ENCODE measurements at places on chromosomes 1 and 21. TPM values are rescaled to one million over a fixed set of nuclear protein-coding genes. Genes with fewer than 3 reads are reported as not detected.

- peaks cover 19% of the 10 kb centered on the region for H3K4me1 ChIP-seq
- no peak overlapping the region for H3K27ac ChIP-seq
- no peak for DNase-seq
- no peaks in the 10 kb centered on the region for H3K27me3 ChIP-seq
These were observed 622 bp upstream of the APOA2 start for GRCh38 chr1:161223805-161224694.

DNA sequence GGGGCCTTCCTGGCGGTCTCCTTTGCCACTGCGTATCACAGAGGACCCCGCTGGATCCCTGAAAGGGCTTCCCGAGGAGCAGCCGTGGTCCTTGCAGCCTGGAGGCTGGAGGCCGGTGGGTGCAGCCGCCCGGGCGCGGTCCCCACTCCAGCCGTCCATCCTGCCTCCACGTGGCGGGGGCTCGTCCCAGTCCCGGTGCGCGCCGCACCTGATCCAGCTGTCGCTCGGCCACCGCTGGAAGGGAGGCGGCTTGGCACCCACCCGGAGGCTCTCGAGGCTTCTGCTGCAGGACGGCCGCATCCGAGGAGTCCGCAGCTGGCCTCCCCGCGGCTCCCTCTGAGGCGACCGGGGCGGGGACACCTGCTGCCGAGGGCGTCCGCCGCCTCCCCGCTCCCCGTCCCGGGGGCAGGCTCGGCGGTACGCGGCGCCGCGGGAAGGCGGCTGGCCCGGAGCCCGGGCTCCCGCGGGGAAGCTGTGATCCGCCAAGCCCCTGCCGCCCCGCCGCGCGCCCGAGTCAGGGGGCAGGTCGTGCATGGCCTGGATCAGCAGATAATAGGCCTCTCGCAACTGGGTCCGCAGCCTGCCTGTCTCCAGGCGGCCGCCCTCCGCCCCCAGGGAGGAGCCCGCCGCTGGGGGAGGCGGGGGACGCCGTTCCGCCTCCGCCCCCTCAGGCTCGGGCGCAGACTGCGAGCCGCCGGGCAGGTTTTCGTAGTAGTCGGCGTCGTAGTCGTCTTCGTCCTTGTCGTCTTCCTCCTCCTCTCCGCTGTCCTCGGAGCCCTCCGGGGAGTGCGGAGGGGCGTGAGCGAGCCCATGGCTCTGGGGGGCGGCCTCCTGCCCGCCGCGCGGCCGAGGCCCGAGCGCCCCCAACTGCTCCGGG lies at the start of gene SYDE2:
Gene SYDE2, minus strand, starts transcription at position 554 of the 877 bp plus-strand sequence. Its CDS starts 20 bp downstream, at position 534.
- H3K4me1 ChIP-seq = no peaks in the 10 kb centered on the region
- peak; percentile 89 for DNase-seq
- no peaks in the 10 kb centered on the region for H3K36me3 ChIP-seq
- H3K27me3 ChIP-seq = no peaks in the 10 kb centered on the region
- H3K4me3 ChIP-seq = peak within 1 kb of the TSS; percentile 65

DNA sequence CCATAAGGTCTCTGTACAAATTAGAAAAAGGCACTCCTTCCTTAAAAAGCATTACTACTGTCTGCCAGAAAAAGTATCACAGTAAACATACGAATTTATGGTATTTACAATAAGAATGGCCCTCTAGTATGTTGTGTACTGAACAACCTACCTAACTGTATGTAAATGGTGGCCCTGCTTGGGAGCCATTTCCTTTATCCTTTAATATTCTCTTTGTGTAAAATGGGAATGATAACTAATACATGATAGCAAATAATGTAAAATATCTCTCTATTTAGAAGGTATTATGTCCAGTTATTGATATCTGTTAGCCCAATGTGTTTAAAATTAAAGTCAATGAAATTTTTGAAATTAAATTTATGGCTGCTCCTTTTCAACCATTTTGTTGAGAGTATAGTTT lies 5.2 kb downstream of the DR1 start:
- DNase-seq = no peak
- no peaks in the 10 kb centered on the region for H3K27me3 ChIP-seq
- H3K4me1 ChIP-seq = peaks cover 22% of the 10 kb centered on the region
- no peak overlapping the region for H3K27ac ChIP-seq
- no peak overlapping the region for H3K4me3 ChIP-seq
- H3K36me3 ChIP-seq = no peaks in the 10 kb centered on the region

DNA sequence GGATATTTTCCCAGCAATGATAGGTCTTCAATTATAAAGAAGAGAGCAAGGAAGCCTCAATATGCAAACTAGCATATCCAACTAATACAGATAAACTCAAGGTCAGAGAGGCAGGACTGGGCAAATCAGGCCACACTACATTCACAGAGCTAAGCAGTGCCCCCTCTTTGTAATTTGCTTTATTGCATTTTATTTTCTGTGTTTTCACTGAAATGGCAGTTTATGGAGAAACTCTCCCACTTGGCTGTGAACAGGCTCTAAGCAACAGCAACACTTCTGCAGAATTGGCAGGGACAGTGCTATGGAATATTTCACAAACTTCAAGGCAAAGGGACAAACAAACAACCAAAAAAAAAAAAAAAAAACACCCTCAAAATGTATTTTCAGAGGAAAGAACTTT lies 93.4 kb upstream of the SOD1 start:
- H3K4me3 ChIP-seq = no peak overlapping the region
- H3K27ac ChIP-seq = no peak overlapping the region
- no peaks in the 10 kb centered on the region for H3K36me3 ChIP-seq
- no peak for DNase-seq
- no peaks in the 10 kb centered on the region for H3K4me1 ChIP-seq
- no peaks in the 10 kb centered on the region for H3K27me3 ChIP-seq

DNA sequence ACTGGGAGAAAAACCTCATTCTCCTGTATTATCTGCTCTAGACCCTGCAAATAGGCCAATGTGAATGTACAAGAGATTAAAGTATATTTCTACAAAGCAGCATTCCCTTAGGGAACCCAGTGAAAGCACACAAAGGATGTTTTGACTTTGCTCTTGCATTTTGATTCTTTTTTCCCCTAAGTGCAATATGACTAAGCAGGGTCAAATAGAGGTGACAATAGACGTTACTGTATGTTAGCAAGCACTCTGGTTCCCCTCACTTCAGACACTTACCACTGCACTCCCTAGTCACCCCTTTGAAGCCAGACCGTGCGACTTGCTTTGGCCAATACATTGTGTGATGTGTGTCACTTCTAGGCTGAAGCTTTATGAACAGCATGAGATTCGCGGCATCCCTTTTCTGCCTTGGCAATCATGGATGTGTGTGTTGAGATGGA lies 209.7 kb downstream of the RHOU start:
- no peak for DNase-seq
- no peaks in the 10 kb centered on the region for H3K36me3 ChIP-seq
- no peak overlapping the region for H3K4me3 ChIP-seq
- H3K27me3 ChIP-seq = no peaks in the 10 kb centered on the region
- H3K4me1 ChIP-seq = no peaks in the 10 kb centered on the region

DNA sequence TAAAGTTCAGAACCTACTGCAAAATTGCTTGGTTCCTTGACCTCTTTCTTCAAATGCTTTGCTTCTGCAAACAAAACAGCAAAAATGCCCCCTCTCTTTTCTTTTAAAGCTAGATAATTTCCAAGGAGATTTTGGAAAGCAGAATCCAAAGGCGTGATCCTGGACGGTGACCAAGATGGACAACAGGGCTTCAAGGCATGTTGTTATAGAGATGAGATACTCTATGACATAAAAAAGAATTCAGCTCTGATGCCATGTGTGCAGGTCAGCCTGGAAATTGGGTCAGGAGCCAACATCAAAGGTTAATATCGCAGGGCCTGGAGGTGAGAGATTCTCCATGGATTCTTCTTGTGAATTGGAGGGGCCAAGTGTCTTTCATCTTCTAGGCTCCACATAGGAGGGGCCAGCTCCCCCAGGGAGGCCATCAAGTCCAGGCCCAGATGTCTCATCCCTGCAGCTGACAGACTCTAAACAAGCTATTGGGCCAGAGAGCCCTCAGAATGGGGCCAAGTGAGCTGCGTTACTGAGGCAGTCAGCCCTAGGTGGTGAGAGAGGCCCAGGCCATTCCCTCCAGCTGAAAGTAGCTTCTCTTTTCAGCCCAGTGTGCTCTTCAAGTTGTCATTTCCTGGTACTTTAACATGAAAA lies 45.5 kb downstream of the NMNAT2 start:
- no peaks in the 10 kb centered on the region for H3K36me3 ChIP-seq
- no peak overlapping the region for H3K27ac ChIP-seq
- H3K4me1 ChIP-seq = peaks cover 4% of the 10 kb centered on the region
- DNase-seq = no peak
- no peak overlapping the region for H3K4me3 ChIP-seq
- no peaks in the 10 kb centered on the region for H3K27me3 ChIP-seq

GRCh38 chr1:227796359-227796915 lies 19.0 kb upstream of the PRSS38 start:
- no peaks in the 10 kb centered on the region for H3K36me3 ChIP-seq
- H3K4me1 ChIP-seq = peaks cover 10% of the 10 kb centered on the region
- no peak overlapping the region for H3K27ac ChIP-seq
- H3K4me3 ChIP-seq = no peak overlapping the region
- no peaks in the 10 kb centered on the region for H3K27me3 ChIP-seq
- no peak for DNase-seq

DNA sequence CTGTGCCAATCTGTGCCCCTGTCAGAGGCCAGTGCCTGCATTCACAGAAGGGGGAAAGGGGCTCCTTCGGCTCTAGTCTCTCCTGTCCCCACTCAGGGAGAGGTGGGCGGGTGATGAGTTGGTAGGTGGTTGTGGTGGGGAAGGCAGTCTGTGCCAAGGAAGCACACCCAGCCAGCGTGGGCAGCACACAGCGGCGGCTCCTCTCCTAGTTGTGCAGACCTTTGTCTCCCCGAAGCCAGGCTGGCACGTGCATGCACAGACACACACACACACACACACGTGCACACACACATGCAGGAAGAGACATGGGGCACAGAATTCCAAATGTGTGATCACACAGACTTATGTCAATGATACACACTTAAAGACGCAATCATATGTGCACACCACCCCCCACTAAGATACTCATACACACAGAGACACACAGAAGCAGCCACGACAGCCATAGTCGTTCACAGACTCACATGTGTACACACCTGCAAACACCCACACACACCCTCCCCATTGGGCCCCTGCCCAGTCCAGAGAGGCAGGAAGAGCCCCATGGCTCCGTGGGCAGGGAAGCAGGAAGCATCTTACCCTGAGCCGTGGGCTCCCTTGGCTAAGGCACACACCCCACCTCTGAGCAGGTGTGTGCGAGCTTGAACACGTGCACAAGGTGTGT lies 16.4 kb downstream of the RIMS3 start:
- no peaks in the 10 kb centered on the region for H3K36me3 ChIP-seq
- H3K27me3 ChIP-seq = no peaks in the 10 kb centered on the region
- H3K4me1 ChIP-seq = no peaks in the 10 kb centered on the region
- no peak overlapping the region for H3K4me3 ChIP-seq

DNA sequence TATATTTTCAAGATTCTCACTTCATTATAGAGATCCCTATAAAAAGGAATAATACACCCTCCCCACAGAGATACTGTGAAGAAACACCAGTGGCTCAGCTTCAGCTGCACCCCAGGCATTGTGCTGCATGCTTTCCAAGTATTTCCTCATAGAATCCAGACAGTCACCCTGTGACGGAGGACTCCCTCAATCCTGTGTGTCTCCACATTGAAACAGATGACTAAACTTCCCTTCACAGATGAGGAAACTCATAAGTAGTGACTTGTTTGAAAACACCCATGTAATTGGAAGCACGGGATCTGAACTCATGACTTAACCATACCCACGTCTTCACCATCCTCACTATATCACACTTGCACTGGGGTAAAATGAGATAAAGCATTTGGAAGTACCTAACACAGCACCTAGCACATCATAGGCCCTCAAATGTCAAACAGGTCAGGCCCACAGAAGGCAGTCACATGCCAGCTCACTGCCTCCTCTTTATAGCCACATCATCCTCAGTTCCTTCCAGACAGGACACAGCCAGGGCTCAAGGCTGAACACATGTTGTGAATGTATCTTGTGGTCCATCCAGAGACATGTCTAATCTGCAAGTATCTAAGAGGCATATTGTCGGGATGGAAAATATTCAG lies 55.2 kb downstream of the GPR161 start:
- no peaks in the 10 kb centered on the region for H3K36me3 ChIP-seq
- no peak overlapping the region for H3K27ac ChIP-seq
- peaks cover 20% of the 10 kb centered on the region for H3K4me1 ChIP-seq
- H3K27me3 ChIP-seq = no peaks in the 10 kb centered on the region

DNA sequence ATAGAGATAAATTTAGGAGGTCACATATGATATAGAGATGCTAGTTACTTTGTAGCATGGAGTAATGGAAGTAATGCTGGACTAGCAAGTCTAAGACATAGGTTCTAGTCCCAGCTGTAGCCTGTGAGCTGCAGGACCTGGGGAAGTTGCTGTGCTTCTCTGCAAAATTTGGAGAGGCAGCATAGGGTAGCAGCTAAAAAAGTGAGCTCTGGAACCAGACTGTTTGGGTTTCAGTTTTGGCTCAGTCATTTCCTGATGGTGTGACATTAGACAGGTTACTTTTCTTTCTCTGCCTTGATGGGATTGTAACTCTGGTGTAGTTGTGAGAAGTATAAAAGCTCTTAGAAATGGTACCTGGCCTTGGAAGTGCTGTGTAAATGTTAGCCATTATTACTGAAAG lies 3.3 kb downstream of the METTL13 start:
- peaks cover 5% of the 10 kb centered on the region for H3K4me1 ChIP-seq
- H3K27ac ChIP-seq = no peak overlapping the region
- H3K4me3 ChIP-seq = no peak overlapping the region
- DNase-seq = no peak

GRCh38 chr1:22662986-22663408 lies 10.0 kb downstream of the C1QB start:
- no peaks in the 10 kb centered on the region for H3K27me3 ChIP-seq
- no peaks in the 10 kb centered on the region for H3K4me1 ChIP-seq
- no peak overlapping the region for H3K4me3 ChIP-seq
- no peaks in the 10 kb centered on the region for H3K36me3 ChIP-seq
- no peak for DNase-seq

DNA sequence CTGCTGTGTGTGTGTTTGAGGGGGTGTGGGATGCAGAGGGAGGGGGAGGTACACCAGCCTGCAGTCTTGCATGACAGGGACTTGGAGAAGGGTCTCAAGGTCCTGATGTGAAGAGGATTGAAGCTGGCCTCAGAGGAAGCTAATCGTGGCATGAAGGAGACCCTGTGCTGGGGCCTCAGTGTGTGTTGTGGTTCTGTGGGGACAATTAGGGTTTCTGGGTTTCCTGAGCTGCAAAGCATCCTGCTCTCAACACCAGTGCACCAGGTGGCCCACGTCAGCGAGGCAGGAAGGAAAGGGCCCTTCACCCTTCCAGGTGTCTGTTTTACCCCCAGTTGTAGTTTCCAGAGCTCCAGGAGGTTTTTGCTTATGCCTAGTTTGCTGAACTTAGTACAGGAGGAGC lies 52.8 kb downstream of the TENT5C start:
- H3K4me3 ChIP-seq = no peak overlapping the region
- no peaks in the 10 kb centered on the region for H3K4me1 ChIP-seq
- H3K36me3 ChIP-seq = no peaks in the 10 kb centered on the region
- H3K27me3 ChIP-seq = no peaks in the 10 kb centered on the region
- no peak overlapping the region for H3K27ac ChIP-seq
- peak; percentile 14 for DNase-seq

OR2T10 gene
- not detected for total RNA-seq

BNIPL gene
- total RNA-seq = 4.0 TPM

DDOST gene
- 214 TPM for total RNA-seq

KPRP gene
- total RNA-seq = not detected

FCRL4 gene
- not detected for total RNA-seq

PDC gene
- not detected for total RNA-seq

AGMAT gene
- 0.13 TPM for total RNA-seq
